ENCODE measurements at places on chromosomes 12 and 14.

DNA sequence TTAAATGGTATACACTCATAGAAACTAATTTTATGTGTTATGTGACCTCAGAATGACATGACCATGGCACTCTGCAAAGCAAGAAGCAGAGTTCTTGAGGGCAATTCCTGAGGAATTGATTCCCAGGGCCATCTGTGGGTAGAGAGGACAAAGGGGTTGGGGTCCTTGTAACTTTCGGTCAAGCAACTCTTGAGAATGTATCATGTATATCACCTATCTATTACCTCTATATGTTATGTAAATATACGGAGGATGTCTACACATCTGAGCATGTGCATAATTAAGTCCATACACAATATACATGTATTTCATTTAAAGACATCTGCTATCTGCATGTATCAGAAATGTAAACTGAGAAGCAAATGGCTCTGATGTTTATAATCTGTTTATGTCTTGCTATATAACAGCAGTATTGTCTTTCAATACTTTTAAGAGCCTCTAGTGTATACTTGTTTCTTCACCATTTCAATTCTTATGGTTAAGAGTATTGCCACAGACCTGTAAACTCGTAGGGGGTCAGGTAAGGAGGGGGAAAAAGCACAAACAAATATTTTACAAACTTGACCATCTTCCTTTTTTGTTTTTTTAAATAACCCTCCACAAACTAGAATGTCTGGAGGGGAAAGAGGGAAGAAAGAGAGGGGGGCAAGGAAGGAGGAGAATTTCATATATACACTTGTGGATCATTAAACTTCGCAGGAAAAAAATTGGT lies 4.5 kb downstream of the FOXA1 start:
- no peak for DNase-seq

DNA sequence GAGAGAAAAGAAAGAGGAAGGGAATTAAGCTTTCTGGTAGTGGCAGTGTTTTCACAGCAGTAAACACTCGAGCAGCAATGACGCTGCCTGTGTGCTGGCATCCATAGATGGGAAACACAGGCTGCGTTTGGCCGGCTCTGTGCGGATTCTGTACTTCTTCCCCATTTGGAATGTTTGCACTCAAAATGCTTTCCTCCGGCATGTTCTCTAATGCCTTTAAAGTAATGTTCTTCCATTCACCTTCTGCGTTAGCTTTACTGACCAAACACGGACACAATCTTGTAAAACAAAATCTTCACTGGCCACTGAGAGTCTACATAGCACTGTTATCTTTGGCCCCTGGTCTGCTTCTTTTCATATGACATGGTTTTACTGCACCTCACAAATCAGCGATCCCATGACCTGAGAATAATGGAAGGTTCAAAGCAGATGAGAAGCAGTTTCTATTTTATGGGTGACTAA lies 31.4 kb downstream of the DCP1B start:
- peak; percentile 53 for DNase-seq

GRCh38 chr12:7108796-7109571 lies at the start of gene C1RL:
Gene C1RL (minus strand): TSS chr12:7109214. CDS start chr12:7109180, 34 bp downstream.
- DNase-seq, result peak; percentile 94

DNA sequence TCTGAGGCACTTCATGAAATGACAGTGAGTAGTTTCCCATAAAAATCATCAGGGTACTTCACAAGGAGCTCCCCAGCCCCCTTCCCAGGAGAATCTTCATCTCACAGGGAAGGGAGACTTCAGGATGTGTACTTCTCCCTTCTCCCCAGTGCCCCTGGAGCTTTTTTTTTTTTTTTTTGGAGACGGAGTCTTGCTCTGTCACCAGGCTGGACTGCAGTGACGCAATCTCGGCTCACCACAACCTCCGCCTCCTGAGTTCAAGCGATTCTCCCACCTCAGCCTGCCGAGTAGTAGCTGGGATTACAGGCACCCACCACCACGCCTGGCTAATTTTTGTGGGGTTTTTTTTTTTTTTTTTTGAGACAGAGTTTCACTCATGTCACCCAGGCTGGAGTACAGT lies 10.4 kb downstream of the ITPK1 start:
- DNase-seq, result peak; percentile 83

GRCh38 chr14:65210118-65210821 lies 108.0 kb upstream of the MAX start:
- peak; percentile 65 for DNase-seq

DNA sequence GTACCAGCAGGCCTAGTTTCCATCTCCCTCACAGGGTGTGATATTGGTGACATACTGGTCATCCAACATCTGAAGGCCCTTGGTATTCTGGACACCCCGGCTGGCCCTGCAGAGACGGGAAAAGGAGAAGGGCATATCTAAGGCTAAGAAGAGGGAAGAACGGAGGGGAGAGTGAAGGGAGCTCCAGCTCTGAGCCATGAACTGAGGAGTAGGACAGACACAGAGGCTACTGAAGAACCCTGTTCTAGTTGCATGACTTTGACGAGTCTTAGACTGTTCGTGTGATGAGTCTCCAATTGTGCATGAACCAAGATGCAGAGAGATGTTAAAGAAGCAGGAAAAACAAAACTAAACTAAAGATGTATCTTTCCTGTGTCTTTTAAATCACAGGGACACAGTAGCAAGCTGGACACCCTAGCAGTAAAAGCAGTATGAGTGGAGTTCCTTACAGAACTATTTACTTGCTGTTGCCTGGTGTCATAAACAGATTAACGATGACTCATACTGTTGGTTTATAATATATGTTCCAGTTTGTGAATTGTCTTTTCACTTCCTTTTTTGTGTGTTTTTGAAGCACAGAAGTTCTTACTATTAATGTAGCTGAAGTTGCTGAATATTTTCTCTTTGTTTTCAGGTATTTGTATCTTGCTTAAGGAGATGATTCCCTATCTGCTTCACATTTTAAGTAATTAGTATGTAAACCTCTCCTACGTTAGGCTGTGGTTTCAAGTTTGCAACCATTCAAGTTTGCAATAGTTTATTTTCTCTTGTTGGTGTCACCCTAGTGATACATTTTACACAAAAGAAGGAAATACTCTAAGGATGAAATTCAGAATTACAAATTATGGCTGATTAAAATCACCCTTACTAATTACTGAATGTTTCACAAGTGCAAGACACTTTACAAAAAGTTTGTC lies 15.7 kb downstream of the FAR2 start:
- peak; percentile 80 for DNase-seq

GRCh38 chr14:81133400-81133799 lies 87.4 kb downstream of the GTF2A1 start:
- DNase-seq, result no peak

- no peak for DNase-seq
Observed at GRCh38 chr14:98160901-98161300, 1111.1 kb downstream of the BCL11B start.

DNA sequence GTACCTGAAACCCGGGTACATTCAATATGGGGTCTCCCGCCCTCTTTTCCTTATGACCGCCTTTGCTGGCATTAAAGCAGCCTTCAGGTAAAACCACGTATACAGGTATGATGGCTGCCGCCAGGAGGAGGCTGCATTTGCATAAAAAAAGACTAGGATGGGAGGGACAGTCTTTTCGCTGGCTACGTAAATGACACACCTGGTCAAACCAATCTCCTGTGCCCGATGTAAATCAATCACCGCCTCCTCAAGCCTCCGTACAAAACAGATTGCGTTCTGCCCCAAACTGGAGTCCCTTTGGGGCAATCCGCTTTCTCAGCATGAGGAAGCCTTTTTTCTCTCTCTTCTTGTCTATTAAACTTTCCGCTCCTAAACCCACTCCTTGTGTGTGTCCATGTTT lies 8.1 kb upstream of the ALDH1L2 start:
- no peak for DNase-seq

- no peak for DNase-seq
Observed at GRCh38 chr12:120964298-120964697, 14.0 kb upstream of the HNF1A start.

- DNase-seq, result peak; percentile 37
Observed at GRCh38 chr12:83841620-83842019, 1071.0 kb downstream of the SLC6A15 start.

DNA sequence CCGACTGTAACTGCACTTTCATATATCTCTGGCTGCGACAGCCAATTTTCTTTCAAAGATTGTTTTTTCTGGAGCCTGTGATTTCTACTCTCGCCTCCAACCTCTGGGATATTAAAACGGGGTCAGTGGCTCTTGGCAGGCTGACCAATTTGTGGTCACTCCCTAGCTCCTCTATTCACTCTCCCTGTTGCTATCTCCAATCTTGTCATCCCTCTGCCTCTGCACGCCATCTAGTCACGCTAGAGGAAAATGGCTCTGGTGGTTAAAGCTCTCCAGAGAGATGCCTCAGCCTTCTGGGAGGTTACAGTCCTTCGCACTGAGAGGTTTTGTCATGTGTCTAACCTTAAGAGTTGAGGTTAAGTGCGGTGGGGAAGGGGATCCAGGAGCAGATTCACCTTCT lies 59.8 kb upstream of the CISTR start:
- peak; percentile 27 for DNase-seq

DNA sequence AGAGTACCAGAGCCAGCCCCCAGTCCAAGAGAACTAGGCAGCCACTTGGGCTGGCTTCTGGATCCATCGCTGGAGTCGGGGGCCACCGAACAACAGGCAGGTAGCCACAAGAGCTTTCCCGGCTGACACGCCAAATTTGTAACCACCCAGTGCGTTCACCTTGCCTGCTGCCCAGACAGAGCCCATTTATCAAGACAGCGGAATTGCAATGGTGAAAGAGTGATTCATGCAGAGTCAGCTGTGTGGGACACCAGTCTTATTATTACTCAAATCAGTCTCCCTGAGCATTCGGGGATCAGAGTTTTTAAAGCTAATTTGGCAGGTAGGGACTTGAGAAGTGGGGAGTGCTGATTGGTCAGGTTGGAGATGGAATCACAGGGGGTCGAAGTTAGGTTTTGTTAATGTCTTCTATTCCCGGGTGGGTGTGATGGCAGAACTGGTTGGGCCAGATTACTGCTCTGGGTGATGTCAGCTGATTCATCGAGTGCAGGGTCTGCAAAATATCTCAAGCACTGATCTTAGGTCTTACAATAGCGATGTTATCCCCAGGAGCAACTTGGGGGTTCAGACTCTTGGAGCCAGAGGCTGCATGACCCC lies 64.3 kb downstream of the PDE6H start:
- DNase-seq, result no peak

DNA sequence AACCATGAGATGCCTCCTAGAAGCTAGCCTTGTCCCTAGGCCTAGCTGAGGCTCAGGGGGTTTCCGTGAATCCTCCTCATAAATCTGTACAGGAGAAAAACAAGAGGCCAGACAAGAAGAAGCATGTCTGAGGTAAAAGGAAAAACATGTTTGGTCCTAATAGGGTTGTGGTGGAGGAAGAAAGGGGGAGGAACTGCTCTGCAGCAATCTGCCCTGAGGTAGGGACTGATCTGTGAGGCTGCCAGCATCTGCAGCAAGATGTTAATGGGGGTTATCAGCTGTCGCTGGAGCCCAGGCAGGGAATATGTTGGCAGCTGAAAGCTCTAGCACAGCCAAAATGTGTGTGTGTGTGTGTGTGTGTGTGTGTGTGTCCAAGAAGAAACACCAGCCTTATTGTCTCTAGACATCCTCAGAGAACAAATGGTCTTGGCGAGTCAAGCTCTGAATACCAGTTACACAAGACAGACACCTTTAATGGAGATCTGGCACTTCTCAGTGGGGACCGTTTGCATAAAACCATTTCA lies 218.5 kb downstream of the NUAK1 start:
- DNase-seq, result no peak

GRCh38 chr12:19946550-19946949 lies 421.8 kb upstream of the PDE3A start:
- DNase-seq, result peak; percentile 98

GRCh38 chr14:73817020-73817655 lies 34.5 kb upstream of the PTGR2 start:
- DNase-seq, result no peak

DNA sequence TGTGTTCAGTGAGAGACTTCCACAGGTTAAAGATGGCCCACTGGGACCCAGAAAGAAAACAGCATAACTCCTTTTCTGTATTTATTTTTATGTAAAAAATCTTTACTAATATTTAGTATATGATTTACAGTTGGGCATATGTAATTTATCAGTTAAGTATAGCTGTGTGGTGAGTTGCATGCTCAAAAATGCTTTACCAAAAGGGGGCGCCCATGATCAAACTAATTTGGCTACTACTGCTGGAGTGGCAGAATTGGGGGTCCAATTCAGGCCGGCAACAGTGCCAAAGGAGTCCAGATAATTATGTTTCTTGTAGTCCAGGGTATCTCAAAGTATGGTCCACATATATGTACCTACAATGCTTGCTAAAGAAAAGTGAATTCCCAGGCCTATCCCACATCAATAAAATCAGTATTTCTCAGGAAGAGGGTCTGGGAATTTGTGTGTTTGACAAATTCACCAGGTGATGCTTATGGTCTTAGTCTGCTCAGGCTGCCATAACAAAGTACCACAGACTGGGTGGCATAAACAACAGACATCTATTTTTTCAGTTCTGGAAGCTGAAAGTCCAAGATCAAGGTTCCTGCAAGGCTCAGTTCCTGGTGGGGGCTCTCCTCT lies 152.0 kb downstream of the KTN1 start:
- peak; percentile 25 for DNase-seq

DNA sequence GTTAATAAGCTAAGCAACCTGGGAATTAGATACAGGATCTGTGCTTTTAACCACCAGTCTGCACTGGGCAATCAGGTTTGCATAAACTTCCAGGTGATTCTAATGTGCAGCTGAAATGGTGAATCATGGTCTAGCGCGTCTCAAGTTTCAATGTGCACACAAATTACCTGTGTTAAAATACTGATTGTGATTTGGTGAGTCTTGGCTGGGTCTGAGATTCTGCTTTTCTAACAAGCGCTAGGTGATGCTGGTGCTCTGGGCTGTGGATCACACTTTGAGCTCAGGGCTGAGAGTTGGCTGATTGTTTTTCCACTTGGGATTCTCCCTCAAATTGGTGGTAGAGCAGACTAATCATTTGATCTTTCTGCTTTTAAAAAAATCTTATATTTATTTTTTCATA lies 124.8 kb downstream of the C12orf75 start:
- no peak for DNase-seq

GRCh38 chr12:7498809-7499208 lies 4.8 kb downstream of the CD163 start:
- peak; percentile 97 for DNase-seq

DNA sequence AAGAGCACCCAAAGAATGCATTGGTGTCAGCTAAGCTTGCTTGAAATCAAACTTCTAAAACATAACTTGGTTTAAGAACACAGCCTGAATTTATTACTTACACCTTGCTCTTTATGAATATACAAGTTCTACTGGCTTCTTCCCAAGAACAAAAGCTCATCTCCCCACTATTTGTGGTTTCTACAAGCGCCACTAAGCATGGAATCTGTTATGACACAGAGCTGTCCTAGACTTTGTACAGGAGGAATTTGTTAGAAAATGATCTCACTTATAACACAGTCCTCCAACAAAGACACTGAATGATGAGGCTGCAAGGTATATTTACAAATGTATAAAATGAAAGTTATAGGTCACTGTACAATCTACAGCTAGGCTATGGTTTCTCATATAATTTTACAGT lies 452.1 kb downstream of the BCAT1 start:
- peak; percentile 90 for DNase-seq
